Stimulated activated CD8-positive, alpha-beta memory T cell treated with anti-CD3 and anti-CD28 coated beads, Interleukin-2, amount 100 ng/mL, for 48 hours (primary cell): ENCODE measurements at places on chromosomes 11 and 22.

DNA sequence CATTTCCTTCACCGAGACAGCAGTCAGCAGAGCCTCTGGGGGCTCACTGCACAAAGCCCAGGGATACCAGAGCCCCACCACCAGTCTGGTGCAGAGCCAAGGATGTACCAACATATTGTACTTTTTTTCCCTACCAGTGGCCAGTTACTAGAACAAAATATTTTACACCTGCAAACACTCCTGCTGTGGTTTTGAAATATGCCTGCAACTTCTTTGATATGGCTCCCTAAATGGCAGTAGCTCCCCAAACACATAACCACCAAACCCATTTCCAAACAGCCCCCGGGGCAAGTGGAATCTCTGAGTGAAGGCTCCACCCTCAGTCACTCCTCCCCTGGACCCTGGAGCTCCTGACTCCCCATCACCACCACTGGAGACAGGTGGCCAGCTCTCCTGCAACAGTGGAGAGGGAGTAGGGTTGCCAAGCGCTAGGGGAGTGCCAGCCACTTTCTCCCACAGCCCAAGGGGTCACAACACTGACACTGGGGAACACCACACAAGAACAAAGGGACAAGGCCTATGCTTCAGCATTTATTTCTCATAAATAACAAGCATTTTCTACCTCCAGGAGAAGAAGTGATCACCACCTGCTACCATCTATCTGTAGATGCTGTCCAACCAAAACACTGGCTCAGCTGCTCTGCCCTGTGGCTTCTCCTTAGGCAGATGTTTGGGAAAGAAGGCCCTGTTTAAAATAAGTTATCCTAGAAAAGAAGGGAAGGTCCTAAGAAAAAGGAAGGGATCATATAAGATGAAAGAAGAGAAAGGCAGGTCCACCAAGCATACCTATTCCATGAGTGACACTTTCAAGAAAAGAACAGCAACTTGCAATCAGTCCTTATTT is 15.1 kb downstream of the DGCR2 start:
- no peak for DNase-seq

DNA sequence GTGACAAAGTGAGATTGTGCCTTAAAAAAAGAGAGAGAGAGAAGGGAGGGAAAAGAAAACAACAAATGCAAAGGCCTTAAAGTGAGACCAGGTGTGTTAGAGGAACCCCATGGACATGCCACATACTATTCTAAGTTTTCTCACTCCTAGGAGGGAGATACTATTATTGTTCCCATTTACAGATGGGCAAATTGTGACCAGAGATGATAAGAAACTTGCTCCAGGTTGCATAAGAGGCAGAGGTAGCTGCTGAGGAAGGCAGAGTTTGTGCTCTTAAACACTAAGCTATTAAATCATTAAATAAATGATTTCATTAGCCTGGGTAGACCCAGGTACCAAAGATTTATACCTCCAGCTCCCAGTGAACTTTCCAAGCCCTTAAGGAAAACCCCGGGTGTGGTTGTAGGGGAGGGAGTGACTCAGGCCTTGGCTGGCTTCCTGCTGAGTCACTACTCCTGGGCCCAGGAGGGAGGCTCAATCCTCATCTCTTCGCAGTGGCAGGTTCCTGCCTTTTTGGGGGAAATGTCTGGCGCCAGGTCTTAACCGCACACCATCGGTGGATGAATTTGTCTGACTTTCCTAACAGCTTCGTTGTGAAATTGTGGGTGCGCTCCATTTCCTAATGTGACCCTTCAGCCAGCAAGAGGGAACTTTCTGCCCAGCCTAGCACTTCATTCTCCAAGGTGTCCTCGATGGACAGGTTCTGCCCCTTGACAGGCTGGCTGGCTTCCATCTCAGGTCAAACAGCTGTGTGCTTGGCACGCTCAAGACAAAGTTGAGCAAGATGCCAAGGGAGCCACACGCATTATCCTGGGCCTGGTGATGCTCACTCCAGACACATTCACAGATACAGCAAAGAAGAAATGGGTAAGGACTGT is 33.4 kb upstream of the PTPRJ start:
- DNase-seq = no peak

DNA sequence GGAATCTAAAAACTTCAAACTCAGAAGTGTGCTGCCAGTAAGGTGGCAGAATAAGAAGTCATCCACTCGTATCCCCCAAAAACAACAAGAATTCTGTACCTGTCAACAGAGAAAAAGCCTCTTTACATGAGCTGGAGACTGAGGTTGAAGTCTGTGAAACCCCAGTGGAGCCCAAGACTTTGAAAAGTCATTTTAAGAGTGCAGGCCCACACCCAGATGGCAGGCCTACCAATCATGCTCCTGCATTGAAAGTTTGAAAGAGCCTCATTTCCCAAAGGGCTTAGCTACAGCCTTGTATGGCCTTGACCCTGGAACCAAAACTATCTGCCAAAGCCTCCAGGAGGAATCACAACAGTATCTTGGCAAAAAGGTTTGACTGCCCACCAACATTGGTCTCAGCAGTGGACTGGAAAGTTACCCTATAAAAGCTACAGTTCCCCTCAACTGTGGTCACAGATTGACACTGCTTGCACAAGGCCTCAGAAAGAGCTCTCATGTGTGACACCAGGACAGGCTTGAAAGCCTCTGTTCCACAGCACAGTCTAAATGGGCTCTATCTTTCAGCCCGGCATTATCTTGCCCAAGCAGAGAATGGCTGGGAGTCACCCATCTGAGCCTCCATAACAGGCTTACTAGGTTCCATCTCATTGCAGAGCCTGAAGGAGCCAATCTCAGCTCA is 47.7 kb downstream of the SLC22A9 start:
- no peak for DNase-seq

GRCh38 chr22:33260498-33260897 is 202.3 kb upstream of the SYN3 start:
- DNase-seq = no peak

DNA sequence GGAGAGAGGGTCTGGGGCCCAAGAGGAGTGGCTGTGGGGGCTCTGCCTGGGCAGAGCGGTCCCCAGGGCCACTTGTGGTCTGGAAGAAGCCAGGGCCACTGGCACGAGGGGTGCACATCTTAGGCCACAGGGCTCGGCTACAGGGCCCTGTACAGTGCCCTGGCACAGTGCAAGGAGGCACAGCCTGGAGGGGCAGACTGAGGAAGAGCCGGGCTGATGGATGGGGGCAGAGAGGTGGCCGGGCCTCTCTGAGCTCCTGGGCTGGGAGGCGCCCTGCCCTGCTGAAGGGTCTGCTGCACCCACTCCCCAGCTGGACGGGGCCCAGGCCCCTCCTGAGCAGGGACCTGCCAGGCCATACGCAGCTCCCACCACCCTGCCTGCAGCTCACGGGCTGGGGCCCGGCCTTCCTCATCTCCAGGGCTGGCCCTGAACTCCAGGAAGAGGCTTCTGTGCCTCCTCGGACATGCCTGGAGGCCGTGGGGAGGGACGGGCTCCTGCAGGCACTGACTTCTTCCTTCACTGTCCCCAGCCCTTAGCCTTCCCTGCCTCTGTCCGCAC is 123.5 kb downstream of the CACNA1I start:
- no peak for DNase-seq

GRCh38 chr11:70122490-70123198 is 44.5 kb downstream of the ANO1 start:
- DNase-seq = no peak

- no peak for DNase-seq
Observed at GRCh38 chr11:32435942-32436750, 807 bp upstream of the WT1 start.

- no peak for DNase-seq
Observed at GRCh38 chr11:87022254-87022653, 15.5 kb upstream of the TMEM135 start.

DNA sequence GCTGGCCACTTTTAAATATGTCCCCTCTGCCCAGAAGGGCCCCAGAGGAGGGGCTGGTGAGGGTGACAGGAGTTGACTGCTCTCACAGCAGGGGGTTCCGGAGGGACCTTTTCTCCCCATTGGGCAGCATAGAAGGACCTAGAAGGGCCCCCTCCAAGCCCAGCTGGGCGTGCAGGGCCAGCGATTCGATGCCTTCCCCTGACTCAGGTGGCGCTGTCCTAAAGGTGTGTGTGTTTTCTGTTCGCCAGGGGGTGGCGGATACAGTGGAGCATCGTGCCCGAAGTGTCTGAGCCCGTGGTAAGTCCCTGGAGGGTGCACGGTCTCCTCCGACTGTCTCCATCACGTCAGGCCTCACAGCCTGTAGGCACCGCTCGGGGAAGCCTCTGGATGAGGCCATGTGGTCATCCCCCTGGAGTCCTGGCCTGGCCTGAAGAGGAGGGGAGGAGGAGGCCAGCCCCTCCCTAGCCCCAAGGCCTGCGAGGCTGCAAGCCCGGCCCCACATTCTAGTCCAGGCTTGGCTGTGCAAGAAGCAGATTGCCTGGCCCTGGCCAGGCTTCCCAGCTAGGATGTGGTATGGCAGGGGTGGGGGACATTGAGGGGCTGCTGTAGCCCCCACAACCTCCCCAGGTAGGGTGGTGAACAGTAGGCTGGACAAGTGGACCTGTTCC is 46.5 kb downstream of the GRAMD4 start:
- DNase-seq = no peak

GRCh38 chr22:17119481-17120202 is 1.5 kb downstream of the TMEM121B start:
- no peak for DNase-seq

GRCh38 chr11:121578251-121578976 is 125.6 kb upstream of the SORL1-AS1 start:
- DNase-seq = no peak

- no peak for DNase-seq
Observed at GRCh38 chr11:105432241-105432995, 177.5 kb upstream of the GRIA4 start.

DNA sequence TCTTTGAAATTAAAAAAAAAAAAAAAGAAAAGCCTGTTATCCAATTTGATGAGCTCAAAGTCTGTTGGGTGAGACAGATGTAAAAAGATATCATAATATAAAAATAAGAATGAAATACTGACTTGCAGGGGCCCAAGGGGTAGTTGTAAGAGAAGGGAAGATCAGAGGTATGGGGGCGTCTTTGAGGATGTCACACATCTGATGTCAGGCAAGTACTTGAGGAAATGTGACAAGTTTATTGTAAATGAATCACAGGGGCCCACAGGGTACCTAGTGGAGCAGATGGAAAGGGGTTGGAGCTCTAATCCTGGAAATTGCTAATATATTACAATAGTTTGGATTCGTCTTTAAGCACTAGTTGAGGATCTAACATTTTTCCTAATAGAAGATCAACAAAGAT is 131.6 kb downstream of the MAML2 start:
- no peak for DNase-seq

- DNase-seq = no peak
Observed at GRCh38 chr11:126086248-126086647, 23.6 kb upstream of the CDON start.

DNA sequence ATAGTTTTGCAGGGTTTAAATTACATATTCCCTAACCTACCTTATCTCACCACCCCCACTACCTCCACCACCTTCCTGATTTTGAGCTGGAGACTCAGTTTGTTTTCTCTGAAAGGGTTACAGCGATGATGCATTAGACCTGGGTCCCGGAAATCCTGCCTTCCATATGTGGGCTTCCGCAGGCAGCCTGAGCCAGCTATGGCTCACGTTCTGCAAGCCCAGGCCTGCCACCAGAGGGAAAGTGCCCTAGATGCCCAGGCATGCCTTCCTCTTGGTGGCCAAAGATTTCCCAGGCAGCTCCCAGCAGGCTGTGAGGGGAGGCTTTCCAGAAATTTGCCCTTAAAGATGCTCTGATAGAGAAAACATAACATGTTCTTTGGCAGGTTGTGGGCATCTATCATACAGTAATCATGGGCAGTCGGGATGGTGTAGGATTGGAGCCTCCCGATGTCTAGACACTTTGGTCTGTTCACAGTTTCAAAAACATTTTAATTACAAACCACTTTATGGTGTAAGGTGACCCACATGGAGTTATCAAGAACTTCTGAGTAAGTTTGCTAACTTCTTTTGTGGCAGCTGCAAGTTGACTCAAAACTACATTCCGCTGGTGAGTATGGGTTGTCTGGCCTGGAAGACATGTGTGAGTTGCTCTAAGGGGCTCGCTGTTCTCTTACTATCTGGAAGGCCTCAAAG is 79.3 kb downstream of the MICAL2 start:
- no peak for DNase-seq

GRCh38 chr11:72720047-72720446 is 32.2 kb downstream of the ARAP1 start:
- no peak for DNase-seq

- peak; percentile 54 for DNase-seq
Observed at GRCh38 chr22:22884888-22885840, 2.5 kb upstream of the IGLL5 start.

DNA sequence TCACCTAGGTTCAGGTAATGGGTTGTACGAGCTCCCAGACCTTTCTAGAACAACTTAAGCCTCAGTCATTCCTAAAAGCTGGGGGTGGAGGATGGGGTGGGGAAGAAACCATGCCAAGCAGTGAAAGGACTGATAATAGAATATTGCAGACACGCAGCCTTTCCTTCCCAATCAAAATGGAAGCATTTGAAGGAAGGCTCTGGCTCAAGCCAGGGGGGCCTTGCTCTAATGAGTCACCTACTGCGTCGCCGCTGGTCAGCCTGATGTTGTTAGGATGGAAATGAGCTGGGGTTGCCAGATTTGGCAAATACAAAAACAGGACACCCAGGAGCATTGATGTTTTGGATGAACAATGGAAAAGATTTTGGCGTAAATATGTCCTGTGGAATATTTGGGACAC is 6.2 kb downstream of the SYT12 start:
- DNase-seq = no peak

DNA sequence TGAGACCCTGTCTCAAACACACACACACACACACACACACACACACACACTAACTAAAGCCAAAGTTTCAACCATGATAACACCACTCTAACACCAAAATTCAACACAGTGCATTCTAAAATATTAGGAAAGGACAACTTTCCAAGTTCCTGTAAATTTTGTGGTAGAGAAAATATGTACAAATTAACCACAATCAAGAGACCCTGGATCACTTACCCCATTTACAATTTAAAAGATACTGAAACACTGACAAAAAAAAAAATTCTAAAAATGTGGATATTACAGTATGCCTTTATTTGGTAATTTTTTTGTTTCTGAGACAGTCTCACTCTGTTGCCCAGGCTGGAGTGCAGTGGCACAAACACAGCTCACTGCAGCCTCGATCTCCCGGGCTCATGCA is 9.7 kb downstream of the MRTFA start:
- no peak for DNase-seq
